HS-5 (cell line): ENCODE measurements at places on chromosomes 7 and 10.
A peak's percentile ranks its signal among the peaks of the same experiment; 100 is the strongest.

- DNase-seq = no peak
Measured at GRCh38 chr10:97759158-97759887, 12.5 kb downstream of the SFRP5 start.

- no peak for DNase-seq
Measured at GRCh38 chr7:50405221-50405620, 44.9 kb downstream of the FIGNL1 start.

DNA sequence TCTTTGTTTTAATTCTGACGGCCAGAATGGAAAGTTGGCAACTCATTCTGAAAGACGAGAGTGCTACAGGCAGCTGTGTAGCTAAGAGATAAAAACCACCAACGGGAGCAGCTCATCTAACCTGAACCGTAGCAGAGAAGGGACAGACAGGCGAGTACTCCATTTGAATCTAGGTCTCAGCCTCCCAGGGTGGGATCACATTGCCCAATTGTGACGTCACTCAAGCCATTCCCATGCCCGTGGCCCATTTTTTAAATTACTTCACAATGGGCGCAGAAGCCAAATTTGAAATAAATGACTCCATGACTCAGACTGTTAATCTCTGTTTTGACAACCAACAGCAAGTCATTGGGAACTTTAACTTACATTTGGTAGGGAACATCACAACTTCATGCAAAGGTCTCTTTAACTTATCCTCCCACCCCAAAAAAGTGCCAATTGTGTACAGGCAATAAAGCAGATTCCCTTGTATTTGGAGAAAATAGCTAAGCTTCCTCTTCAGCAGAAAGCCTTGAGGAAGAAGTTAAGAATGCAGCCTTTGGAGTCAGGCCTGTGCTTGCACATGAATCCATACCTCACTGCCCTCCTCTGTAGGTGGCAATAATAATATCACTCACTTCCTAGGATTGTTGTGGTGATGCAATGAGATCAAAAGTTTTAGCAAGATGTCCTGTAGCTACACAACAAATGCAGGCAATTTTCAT is 93.2 kb upstream of the KIF5B start:
- peak; percentile 34 for DNase-seq

DNA sequence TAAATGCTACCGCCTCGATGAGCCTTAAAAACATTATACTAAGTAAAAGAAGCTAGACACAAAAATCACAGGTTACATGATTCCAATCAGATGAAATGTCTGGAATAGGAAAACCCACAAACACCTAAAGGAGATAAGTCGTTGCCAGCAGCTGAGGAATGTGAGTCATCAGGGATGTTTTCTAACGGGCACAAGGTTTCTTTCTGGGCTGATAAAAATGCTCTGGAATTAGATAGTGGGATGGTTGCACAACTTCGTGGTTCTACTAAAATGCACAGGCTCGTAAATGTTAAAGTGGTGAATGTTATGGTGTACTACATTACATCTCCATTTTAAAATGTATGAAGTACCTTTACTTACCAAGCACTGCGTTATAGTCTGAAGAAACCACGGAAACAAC is 9.7 kb downstream of the ABLIM1 start:
- peak; percentile 72 for DNase-seq

GRCh38 chr7:121517591-121517990 is 121.5 kb upstream of the FAM3C start:
- DNase-seq = no peak

DNA sequence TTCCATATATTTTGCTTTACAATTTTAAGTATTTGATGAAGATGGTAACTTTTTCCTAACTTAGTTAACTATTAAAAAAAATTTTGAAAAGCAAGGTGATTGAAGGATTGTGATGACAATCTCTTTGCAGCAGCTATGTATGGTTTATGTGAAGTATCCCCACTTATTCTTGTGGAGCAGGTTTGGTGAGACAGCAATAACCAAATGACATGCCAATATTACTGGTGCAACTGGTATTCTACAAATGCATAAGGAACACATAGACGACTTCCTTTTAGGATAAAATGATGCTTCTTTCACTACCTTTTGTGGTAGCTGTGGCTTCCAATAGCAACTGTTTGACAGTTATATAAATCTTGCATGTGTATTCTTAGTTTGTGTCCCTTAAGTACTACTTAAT is 465.3 kb downstream of the PLXDC2 start:
- no peak for DNase-seq

DNA sequence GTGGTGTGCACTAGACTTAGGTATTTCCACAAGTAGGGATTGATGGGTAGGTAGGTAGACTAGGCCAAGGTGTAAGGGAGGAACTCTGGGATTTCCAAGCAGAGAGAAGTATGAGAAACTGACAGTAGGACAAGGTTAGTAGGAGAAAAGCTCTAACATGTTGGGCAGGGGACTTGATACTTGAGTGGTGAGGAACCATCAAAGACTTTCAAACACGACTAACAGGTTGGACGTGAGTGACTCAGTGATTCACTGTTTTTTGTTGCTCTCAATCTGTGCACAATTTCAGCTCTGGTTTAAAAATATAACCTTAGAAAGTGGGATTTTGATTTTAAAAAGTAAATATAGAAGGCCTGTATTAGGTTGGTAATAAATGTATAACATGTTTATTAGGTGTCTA is 44.4 kb downstream of the KLHDC10 start:
- DNase-seq = no peak

- no peak for DNase-seq
Measured at GRCh38 chr7:97118306-97118917, 914 bp downstream of the SDHAF3 start.
